ENCODE measurements at places on chromosomes 1 and 21. TPM values are rescaled to one million over a fixed set of nuclear protein-coding genes. Genes with fewer than 3 reads are reported as not detected.
A peak's percentile ranks its signal among the peaks of the same experiment; 100 is the strongest.

DNA sequence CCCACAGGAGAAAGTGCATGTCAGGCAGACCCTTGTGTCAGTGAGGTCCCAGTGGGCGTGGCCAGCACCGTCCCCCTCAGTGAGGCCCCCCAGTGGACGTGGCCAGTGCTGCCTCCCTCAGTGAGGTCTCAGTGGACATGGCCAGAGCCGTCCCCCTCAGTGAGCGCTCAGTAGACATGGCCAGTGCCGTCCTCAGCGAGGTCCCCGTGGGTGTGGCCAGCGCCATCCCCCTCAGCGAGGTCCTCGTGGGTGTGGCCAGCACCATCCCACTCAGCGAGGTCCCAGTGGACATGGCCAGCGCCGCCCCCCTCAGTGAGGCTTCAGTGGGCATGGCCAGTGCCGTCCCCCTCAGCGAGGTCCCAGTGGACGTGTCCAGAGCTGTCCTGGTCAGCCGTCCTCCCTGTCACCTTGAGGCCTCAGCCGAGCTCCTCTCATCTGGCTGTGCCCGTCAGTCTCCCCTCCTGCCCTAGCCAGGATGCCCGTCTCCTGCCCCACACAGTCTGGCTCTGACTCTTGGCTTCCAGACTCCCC is 35.5 kb downstream of the PDE9A start:
- H3K27ac ChIP-seq: no peak overlapping the region
- DNase-seq: peak; percentile 55
- peaks cover 9% of the 10 kb centered on the region for H3K27me3 ChIP-seq
- no peak overlapping the region for H3K4me3 ChIP-seq
- no peaks in the 10 kb centered on the region for H3K36me3 ChIP-seq

DNA sequence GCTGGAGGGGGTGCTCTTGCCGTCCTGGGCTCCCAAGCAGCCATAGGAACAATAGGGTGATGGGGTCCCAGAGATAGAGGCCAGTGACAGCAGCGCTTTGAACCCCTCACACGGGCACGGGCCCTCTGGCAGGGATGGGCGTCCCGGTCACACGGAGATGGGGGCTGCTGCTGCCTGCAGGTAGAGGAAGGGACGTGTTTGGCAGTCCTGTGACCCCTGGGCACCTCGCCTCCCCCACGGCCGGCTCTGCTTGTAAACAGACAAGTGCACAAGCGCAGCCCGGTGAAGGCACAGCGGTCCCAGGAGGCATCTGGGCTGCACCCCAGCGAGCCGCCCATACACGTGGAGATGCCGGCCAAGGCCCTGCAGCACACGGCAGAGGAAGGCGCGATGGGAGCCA is 36.5 kb upstream of the PDE9A start:
- no peaks in the 10 kb centered on the region for H3K36me3 ChIP-seq
- no peak for DNase-seq
- H3K4me3 ChIP-seq: no peak overlapping the region
- no peaks in the 10 kb centered on the region for H3K4me1 ChIP-seq
- H3K27me3 ChIP-seq: peaks cover 25% of the 10 kb centered on the region
- H3K27ac ChIP-seq: no peak overlapping the region

The DDAH1 gene
- 89.6 TPM for total RNA-seq

GRCh38 chr21:29017639-29018237 is 1.4 kb downstream of the RWDD2B start:
- H3K27me3 ChIP-seq: no peaks in the 10 kb centered on the region
- no peaks in the 10 kb centered on the region for H3K36me3 ChIP-seq
- H3K27ac ChIP-seq: peak overlapping the region; percentile 20
- peaks cover 17% of the 10 kb centered on the region for H3K4me1 ChIP-seq
- DNase-seq: peak; percentile 52

- DNase-seq: no peak
- H3K27ac ChIP-seq: no peak overlapping the region
- H3K4me1 ChIP-seq: peaks cover under 1% of the 10 kb centered on the region
- H3K36me3 ChIP-seq: no peaks in the 10 kb centered on the region
- H3K4me3 ChIP-seq: no peak overlapping the region
- H3K27me3 ChIP-seq: peaks cover 43% of the 10 kb centered on the region
Observed at GRCh38 chr1:203295796-203296195, 9.5 kb upstream of the BTG2 start.

DNA sequence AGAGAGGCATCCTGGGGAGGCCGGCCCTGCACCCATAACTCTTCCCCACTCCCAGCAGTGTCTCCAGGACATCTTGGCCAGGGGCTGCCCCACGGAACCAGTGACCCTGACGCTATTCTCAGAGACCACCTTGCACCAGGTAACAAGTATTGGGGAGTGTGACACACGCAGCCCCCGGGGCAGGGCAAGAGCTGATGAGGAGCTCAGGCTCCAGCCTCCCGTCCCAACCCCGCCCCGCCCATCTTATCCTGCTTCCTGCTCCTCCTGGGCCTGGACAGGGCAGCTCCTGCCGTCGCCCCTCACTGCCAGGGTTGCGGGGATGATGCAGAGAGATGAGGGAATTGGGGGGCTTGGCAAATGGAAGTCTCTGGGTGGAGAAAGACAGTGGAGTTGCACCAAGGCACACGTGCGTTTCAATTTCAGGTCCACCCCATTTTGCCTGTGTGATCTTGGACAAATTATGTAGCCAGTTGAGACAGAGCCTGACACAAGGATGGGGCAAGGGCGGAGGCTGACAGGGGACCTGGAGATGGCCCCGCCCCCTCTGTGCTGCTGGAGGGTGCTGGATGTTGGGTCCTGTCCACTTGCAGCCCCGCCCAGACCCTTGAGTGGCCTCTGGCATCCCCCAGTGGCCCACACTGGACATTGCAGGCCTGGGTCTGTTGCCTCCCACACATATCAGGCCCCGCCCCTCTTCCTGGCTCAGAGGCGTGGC is 10.7 kb downstream of the CLCNKA start:
- H3K4me1 ChIP-seq: no peaks in the 10 kb centered on the region
- peak; percentile 99 for DNase-seq

DNA sequence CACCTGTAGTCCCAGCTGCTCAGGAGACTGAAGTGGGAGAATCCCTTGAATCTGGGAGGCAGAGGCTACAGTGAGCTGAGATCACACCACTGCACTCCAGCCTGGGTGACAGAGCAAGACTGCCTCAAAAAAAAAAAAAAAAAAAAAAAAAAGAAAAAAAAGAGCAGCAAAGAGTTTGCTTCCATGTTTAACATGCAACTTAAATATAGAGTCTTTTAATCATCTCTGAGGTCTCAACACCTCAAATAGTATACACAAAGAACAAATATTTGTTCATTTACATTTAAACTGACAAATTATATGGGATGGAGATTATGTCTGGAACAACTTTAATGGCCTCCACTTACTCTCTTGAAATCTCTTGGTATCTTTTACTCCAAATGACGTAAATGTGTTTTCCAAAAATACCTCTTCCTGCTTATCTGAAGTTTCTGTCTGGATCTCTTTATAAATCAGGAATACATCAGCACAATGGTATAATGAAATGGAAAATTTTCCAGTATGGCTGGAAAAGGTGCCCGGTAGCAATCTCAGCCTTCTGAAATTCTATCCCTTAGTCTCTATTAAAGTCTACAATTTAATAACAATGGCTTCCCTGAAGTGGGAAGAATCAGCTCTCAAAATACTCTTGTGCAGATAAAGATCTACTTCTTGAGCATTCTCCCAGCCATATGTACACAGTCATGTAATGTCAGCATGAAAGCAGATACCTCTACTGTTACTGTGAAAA is 258.5 kb downstream of the OMA1 start:
- H3K36me3 ChIP-seq: no peaks in the 10 kb centered on the region
- no peak overlapping the region for H3K4me3 ChIP-seq
- H3K27ac ChIP-seq: no peak overlapping the region
- no peak for DNase-seq
- no peaks in the 10 kb centered on the region for H3K27me3 ChIP-seq

All from osteoblast (primary cell).